ENCODE measurements at places on chromosomes 6 and 20.

DNA sequence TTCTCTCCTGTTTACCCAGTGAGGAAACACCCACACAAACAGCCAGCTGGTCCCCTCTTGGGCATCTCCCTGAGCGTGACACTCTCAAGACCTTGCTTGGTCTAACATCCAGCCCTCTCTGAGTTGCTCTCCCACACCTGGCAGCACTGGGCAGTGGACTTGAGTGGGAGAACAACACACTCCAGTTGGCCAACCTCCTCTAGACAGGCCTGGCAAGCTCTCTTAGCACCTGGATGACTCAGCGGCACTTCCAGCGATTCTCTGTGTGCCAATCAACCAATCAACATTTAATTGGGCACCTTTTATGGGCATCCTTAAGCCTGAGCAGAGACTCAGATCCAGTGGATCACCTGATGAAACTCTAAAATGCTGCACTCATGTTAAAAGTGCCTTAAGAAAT lies 76.6 kb upstream of the QKI start:
- DNase-seq: no peak

DNA sequence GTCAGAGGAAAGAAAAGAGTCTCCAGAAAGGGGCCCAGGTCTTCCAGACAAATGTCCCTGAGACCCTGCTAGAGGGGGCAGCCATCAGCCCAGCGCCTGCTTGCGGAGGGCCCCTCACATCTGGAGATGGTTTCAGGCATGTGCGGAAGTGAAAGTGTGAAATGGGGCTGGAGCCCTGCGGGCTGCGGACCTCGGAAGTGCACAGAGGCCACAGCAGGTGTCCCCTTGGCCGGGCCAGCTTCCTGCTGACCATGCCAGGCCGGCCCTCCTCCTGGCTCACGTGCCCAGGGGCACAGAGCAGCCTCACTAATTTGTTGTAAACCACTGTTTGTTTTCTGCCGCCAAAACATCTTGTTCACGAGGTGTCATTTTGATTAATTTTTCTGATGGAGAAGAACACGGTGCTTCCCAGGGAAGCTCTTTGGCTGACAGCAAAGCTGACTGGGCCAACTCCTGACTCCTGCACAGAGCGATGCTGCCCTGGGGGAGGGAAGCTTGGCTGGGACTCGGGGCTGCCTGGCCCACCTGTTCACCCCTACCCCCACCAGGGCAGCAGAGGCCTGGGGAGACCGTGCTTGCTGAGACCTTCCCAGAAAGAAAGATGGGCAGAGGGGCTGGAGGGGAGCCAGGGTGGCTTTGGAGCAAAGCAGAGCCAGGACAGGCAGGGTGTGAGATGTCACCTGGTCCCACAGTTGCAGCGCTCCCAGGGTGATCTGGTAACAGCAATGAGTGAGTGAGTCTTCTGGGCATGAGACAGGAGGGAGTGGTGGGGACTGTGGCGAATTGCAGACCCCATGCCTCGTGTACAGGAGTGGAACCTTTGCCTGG lies 54.2 kb downstream of the BCAS4 start:
- DNase-seq: no peak

- no peak for DNase-seq
These were observed 3.5 kb upstream of the ACAT2 start for GRCh38 chr6:159758031-159759001.

DNA sequence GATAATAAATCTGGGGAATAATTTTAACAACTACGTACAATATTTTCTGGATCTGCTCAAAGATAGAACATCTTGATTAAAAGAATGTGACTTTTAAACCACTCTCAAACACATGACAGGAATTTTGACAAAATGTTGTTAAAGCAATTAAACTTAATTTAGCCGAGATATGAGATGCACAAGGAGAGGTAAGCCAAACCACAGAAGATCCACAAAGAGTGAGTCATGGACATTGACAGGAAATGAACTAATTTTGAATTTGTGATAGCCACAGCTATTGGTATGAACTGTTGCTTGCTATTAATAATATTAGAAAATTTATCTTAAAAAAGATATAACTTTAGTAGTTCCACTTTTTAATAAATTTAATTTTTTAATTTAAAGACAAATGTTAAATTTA lies 27.8 kb upstream of the VGLL2 start:
- DNase-seq: no peak

- no peak for DNase-seq
These were observed 988 bp downstream of the UBE2V1 start for GRCh38 chr20:50111829-50112495.

GRCh38 chr6:63023726-63024125 lies 187.5 kb upstream of the FKBP1C start:
- no peak for DNase-seq

- no peak for DNase-seq
These were observed 2.1 kb downstream of the HNF4A start for GRCh38 chr20:44357555-44358125.

- no peak for DNase-seq
These were observed 870 bp upstream of the MDFI start for GRCh38 chr6:41637194-41638001.

- DNase-seq: no peak
These were observed 61.2 kb downstream of the LAMA4 start for GRCh38 chr6:112193117-112193516.

DNA sequence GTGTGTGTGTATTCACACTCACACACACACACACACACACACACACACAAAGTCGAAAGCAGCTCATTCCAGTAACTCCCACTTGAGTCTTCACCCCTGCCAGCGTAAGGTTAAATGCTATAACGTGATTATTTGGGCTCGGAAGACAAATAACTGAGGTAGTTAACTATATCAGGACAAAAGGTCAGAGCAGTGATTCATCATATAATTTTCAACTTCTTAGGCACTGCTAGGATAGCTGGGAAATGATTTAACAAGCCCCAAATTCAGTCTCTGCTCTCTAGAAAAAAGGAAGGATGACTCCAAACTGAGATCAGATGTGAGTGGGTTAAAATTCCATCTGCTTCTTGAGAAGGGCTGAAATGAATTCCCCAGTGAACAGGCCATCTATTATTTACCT lies 30.7 kb downstream of the HDGFL1 start:
- DNase-seq: no peak

DNA sequence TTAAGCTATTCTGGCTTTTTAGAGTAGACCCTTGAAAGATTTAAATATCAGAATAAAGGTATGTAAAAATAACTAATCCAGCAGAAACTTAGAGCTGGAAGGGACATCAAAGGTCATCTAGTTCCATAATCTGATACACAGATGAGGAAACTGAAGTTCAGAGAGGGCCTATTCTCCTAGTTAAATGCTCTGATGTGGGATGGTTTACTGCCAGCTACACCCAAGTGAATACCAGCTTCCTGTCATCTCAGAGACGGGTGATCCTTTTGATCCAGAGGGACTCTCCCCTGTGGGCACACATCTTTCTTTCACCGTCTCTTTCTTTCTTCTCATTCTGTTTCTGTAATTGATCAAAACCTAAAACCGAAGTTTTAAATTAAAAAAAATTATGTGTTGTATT lies 94.1 kb downstream of the MAN1A1 start:
- DNase-seq: no peak

GRCh38 chr6:89858041-89858440 lies 28.4 kb downstream of the CASP8AP2 start:
- DNase-seq: no peak

DNA sequence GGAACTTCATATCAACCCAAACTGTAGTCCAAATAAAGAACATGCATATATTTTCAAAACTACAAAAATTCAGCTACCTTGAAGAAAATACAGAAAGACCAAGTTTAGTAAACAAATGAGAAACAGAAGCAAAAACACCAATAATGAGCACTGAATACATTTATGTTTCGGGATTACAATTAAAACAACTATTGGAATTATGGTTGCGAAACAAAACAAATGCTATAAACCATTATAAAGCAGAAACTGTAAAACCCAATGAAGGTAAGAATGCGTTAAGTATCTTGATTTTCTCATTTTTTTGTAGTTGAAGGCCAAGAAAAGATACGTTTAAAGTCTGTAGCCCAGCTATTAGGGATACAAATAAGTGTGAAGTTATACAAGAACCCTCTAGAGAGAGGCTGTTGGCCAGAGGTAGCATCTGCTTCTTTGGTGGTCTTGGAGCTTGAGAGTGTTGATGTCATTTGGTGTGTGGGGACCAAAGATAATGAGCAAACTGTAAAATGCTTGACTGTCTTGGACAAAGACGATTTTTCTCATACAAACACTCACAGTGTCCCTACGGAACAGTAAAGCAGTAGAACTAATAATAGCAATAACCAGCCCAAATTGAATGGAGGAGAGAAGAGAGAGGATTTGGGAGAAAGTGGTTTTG lies 111.5 kb downstream of the PRND start:
- DNase-seq: no peak
